Peyer's patch (tissue), 4 donors: ENCODE measurements at places on chromosomes 16 and 17. TPM values are rescaled to one million over a fixed set of nuclear protein-coding genes. Genes with fewer than 3 reads are reported as not detected.

DNA sequence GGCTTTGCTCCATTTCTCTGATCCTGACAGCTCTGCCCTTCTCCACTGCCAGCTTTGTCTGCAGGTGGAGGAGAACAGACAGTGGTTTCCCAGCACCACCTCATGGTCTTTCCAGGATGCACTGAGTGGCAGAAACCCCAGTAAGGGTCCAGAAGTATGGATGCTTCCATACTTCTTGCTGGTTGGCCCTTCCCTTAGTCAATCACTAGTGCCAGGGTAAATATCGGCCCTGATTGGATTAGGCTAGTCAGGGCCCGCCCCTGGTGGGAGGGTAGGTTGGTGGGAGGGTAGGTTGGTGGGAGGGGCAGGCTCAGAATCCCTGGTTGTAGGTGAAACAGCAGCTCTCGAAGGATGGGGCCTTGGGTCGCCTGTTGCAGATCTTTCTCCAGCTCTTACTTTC lies 10.2 kb downstream of the RNF213 start:
- DNase-seq = no peak

- DNase-seq = no peak
These were observed 16.3 kb downstream of the SLC47A1 start for GRCh38 chr17:19549746-19550623.

DNA sequence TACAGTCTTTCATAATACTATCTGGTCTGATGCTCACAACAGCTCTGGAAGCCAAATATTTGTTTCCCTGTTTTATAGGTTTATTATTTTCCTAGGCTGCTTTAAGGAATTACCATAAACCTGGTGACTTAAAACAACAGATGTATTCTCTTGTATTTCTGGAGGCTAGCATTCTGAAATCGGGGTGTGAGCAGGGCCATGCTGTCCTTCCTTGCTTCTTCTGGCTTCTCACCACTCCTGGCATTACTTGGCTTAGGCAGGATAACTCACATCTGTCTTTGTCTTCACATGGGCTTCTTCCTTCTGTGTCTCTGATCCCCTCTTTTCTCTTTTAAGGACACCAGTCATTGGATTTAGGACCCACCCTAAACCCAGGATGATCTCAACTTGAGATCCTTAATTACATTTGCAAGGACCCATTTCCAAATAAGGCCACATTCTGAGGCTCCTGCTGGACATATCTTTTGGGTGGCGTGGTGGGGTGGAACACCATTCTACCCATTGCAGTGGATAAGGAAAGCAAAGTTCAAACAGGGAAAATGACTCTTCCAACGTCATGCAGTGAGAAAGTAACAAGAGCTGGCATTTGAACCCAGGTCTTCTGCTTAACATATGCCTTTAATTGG lies 39.2 kb upstream of the TBX2 start:
- DNase-seq = no peak

RNF222 gene
- total RNA-seq = not detected

MYO1D gene
- total RNA-seq = 335 TPM

CD300H gene
- not detected for total RNA-seq

FN3K gene
- 14.0 TPM for total RNA-seq
